ENCODE measurements at places on chromosomes 12 and 14. TPM values are rescaled to one million over a fixed set of nuclear protein-coding genes. Genes with fewer than 3 reads are reported as not detected.

DNA sequence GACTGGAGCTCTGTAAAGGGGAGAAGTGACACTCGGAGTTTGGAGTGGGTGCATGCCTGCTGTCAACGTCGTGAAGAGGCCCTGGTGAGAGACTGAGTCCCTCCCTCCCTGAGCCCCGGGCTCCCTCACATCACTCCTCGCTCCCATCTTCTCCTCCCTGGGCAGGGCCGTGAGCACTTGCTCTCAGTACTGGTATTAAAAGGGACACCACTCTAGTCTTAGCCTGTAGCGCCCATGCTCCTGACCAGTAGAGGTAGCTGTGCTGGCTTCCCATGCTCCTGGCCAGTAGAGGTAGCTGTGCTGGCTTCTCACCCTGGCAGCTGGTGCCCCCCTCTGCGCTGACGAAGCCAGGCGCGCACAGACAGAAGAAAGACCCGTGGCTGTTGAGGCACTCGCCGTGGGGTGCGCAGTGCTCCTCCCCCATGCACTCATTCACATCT is 14.7 kb downstream of the ISCA2 start:
- H3K4me1 ChIP-seq = no peaks in the 10 kb centered on the region
- no peak for DNase-seq
- H3K27me3 ChIP-seq = peaks cover 11% of the 10 kb centered on the region
- H3K4me3 ChIP-seq = no peak overlapping the region

Gene ARID2
- total RNA-seq = 39.9 TPM

Gene HPD
- total RNA-seq = not detected

- no peaks in the 10 kb centered on the region for H3K36me3 ChIP-seq
- peaks cover 22% of the 10 kb centered on the region for H3K27me3 ChIP-seq
- no peak for DNase-seq
- H3K4me1 ChIP-seq = peaks cover 10% of the 10 kb centered on the region
- no peak overlapping the region for H3K27ac ChIP-seq
- H3K4me3 ChIP-seq = no peak overlapping the region
These were observed 70.3 kb upstream of the RFLNA start for GRCh38 chr12:124224535-124225110.

GRCh38 chr12:109466305-109466704 is 10.8 kb downstream of the KCTD10 start:
- DNase-seq = no peak
- no peak overlapping the region for H3K4me3 ChIP-seq
- peaks cover 24% of the 10 kb centered on the region for H3K36me3 ChIP-seq

DNA sequence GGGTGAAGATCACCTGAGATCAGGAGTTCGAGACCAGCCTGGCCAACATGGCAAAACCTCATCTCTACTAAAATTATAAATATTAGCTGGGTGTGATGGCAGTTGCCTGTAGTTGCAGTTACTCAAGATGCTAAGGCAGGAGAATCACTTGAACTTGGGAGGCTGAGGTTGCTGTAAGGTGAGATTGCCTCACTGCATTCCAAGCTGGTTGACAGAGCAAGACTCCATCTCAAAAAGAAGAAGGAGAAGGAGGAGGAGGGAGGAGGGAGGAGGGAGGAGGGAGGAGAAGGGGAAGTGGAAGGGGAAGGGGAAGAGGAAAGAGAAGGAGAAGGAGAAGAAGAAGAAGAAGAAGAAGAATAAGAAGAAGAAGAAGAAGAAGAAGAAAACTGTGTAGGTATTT is 17.0 kb downstream of the RNASE10 start:
- H3K4me3 ChIP-seq = no peak overlapping the region
- H3K4me1 ChIP-seq = no peaks in the 10 kb centered on the region
- no peaks in the 10 kb centered on the region for H3K36me3 ChIP-seq

Gene YBX3
- 46.4 TPM for total RNA-seq

GRCh38 chr14:102464846-102465341 is 44.7 kb downstream of the ANKRD9 start:
- H3K4me1 ChIP-seq = peaks cover 10% of the 10 kb centered on the region
- no peak overlapping the region for H3K4me3 ChIP-seq
- H3K27me3 ChIP-seq = no peaks in the 10 kb centered on the region
- DNase-seq = no peak
- peaks cover 29% of the 10 kb centered on the region for H3K36me3 ChIP-seq
- H3K27ac ChIP-seq = no peak overlapping the region

DNA sequence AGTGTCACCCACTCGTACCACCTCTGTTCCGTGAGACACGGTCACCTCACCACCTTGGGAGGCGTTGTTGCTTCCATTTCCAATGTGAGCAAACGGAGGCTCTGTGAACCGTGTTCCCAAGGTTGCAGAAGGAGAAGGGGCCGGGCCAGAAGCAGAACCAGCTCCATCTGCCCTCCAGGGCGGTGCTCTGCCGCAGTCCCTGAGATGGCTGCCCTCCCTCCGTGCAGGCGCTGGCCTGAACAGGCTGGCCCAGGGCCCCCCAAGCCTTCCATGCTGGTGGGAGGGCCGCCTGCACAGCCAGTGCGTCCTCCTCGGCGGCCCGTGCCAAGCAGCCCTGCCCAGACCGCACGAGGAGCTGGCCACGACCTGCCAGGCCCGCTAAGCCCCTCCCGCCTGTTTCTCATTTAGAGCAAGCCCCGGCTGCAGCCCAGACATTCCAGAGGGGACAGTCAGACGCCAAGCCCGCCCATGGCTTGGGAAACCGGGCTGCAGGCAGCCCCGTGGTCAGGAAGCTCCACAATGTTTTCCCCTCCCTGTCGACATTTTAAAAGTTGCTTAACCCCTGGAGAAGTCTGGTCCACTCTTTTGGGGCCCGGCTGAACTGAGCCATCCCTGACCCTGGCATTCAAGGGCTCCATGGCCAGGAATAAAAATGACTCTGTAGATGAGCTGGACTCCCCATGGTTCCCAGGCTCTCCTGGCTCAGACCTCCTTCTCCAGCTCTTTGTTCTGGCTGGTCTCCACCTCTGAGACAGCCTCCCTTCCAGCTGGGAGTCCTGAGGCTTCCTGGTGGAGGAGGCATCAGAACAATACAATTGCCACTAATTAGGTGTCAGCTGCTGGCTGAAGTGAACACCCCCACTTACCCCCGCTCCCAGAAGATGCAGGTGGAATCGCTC is 236.0 kb downstream of the BCL11B start:
- no peak for DNase-seq
- no peak overlapping the region for H3K4me3 ChIP-seq

Gene KIAA0586
- 34.6 TPM for total RNA-seq

GRCh38 chr12:68490476-68490875 is 120.2 kb upstream of the RAP1B start:
- peaks cover 37% of the 10 kb centered on the region for H3K4me1 ChIP-seq
- no peaks in the 10 kb centered on the region for H3K27me3 ChIP-seq
- no peak overlapping the region for H3K27ac ChIP-seq

GRCh38 chr12:56954057-56954957 is 3.1 kb downstream of the RDH16 start:
- no peak overlapping the region for H3K4me3 ChIP-seq
- H3K27ac ChIP-seq = no peak overlapping the region
- no peaks in the 10 kb centered on the region for H3K4me1 ChIP-seq
- peaks cover 1% of the 10 kb centered on the region for H3K27me3 ChIP-seq
- DNase-seq = no peak
- no peaks in the 10 kb centered on the region for H3K36me3 ChIP-seq

GRCh38 chr12:40103043-40103442 is 2.8 kb downstream of the SLC2A13 start:
- no peak overlapping the region for H3K27ac ChIP-seq
- no peak overlapping the region for H3K4me3 ChIP-seq
- no peaks in the 10 kb centered on the region for H3K36me3 ChIP-seq
- peaks cover 21% of the 10 kb centered on the region for H3K27me3 ChIP-seq
- no peak for DNase-seq
- peaks cover 27% of the 10 kb centered on the region for H3K4me1 ChIP-seq

GRCh38 chr12:63294327-63294632 is 143.3 kb upstream of the AVPR1A start:
- no peak overlapping the region for H3K27ac ChIP-seq
- no peak overlapping the region for H3K4me3 ChIP-seq
- H3K27me3 ChIP-seq = no peaks in the 10 kb centered on the region
- no peak for DNase-seq
- H3K4me1 ChIP-seq = no peaks in the 10 kb centered on the region

DNA sequence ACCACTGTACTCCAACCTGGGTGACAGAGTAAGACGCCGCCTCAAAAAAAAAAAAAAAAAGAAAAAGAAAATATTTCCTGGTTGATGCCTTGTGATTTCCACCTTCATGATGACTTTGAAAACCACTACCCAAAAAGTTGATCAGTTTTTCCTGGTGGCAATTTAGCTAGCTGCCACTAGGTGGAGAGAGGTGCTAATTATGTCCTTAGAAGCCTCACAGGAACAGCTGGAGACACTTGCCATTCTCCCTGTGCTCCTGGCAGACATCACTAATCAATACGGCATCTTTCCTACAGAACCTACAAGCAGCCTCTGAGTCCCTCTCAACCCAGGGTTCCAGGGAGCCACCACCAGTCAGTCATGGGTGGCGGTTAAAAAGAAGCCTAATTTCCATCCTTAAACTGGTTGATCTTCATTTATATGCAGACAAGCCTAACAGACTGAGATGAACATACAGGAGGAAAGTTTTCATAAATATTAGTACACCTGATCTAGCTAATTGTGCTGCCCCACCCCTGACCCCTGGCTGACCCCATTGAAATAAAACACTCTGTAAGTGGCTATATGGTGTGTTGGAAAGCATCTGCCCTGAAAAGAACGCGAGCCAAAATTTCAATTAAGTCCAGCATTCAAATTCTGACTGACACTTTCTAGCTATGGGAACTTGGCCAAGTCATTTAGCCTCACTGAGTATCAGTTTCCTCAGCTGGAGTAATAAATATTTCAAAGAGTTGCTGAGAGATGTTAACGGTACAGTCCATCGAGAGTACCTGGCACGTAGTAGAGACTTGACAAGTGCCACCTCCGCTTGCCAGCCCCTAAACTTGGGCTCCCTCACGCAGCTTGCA is 6.2 kb upstream of the OAS1 start:
- peaks cover 38% of the 10 kb centered on the region for H3K4me1 ChIP-seq
- H3K27me3 ChIP-seq = peaks cover 25% of the 10 kb centered on the region

GRCh38 chr14:52069307-52070050 is 620 bp upstream of the NID2 start:
- peaks cover 62% of the 10 kb centered on the region for H3K27me3 ChIP-seq
- H3K36me3 ChIP-seq = no peaks in the 10 kb centered on the region
- H3K27ac ChIP-seq = no peak overlapping the region
- no peak for DNase-seq
- no peak overlapping the region for H3K4me3 ChIP-seq

All from activated CD4-positive, alpha-beta memory T cell treated with anti-CD3 and anti-CD28 coated beads, Interleukin-2, amount 10 ng/mL, durations not matched to agents 7 days and 5 days (primary cell).